ENCODE measurements at places on chromosomes 1 and 21.

DNA sequence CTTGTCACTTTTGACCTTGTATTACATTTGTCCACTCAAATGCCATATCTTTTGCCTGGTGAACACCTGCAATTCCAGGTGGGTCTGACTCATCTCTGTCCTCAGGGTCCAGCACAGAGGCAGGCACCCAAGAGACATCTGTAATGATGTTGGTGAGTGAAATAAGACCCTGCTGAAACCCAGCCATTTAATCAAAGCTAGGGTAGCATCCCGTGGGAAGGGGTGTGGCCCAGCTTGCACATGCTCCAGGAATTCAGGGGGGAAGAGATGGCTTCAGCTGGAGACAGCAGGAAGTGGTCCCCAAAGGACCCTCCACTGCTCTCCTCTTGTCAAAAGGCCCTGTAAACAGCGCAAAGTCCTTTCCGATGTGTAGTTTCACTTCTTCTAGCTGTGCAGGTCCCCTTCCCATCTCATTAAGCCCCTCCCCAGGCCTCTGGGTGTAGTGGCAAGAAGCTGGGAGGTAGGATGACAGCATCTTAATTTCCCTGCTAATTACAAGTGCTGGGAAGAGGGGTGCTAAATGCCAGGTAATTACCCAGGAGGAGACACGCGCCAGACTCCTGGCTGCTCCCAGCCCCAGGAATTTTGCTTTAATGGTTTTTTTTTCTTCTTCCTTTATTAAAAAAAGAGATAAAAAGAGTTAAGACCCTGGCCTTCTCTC, 54.4 kb upstream of the TRABD2B start:
- peak; percentile 10 for DNase-seq

DNA sequence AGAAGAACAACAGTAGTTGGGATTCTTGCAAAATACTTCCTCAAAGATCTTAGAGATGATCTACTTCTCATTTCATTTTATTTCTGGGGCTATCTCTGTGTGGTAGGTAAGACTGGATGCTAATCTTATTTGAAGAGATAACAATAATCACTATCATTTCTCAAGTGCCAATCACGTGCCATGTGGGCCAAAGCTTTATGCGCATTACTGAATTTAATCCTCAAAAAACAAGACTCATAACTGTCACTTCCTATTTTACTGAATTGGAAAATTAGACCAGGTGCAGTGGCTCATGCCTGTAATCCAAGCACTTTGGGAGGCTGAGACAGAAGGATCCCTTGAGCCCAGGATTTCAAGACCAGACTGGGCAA, 121.7 kb downstream of the KCNN3 start:
- DNase-seq = no peak

- DNase-seq = no peak
Measured at GRCh38 chr1:101128211-101128727, 102.7 kb upstream of the DPH5 start.

- no peak for DNase-seq
Measured at GRCh38 chr1:157734321-157734720, 33.8 kb upstream of the FCRL3 start.

DNA sequence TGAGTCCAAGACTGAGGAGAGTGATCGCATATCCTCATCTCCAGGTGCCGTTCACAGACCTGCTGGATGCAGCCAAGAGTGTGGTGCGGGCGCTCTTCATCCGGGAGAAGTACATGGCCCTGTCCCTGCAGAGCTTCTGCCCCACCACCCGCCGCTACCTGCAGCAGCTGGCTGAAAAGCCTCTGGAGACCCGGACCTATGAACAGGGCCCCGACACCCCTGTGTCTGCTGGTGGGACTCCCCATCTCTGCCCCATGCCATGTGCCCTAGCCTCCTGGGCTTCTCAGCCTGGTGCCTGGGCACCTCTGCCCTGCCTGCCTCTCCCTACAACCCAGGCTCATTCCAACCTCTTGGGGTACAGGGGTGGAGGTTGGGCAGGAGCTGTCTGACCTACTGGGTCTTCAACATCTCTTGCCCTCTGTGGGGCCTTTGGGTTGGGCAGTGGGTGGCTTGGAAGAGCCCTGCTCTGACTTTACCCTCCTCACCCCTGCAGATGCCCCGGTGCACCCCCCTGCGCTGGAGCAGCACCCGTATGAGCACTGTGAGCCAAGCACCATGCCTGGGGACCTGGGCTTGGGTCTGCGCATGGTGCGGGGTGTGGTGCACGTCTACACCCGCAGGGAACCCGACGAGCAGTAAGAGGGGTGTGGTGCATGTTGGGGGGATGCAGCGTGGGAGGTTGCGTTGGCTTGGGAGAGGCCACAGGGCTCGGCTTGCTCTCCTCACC, 7.2 kb downstream of the AMPD2 start:
- DNase-seq = no peak

DNA sequence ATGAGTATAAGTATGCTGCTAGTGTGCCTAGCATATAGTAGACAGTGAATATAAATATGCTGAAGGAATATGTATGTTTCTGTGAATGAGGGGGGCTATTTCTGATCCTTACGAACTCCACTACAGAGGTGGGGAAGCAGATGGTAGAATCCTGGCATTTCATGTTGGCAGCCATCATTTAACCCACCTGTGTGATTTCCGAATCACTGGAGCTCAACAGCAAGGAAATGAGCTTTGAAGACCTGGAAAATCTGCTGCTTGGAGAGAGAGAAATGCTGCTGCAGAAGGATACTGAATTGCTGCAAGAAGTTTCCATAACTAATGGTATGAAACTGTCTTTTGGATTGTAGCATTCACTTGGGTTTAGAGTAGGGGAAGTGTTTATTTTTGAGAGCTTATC, 83.5 kb downstream of the RABGAP1L start:
- no peak for DNase-seq

GRCh38 chr1:15023205-15023604, 130.3 kb upstream of the TMEM51 start:
- DNase-seq = no peak

DNA sequence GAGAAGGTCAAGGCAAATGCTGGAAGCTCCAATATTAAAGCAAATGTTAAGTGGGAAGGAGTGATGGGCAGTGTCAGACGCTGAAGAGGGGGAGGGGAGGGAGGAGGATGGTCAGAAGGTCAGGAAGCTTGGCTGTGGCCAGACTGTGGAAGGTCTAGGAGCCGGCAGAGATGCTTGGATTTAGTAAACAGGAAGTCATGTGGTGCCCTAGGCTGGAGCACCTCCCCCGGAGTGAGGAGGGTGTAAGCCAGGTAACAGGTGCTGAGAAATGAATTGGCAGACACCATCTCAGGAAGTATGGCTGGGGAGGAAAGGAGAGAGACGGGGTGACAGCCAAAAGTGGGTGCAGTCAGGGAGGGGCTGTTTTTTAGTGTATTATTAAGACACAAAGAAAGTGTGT, 17.7 kb downstream of the CSMD2 start:
- DNase-seq = no peak

GRCh38 chr1:207131163-207131562, 27.1 kb downstream of the C4BPA start:
- DNase-seq = no peak

DNA sequence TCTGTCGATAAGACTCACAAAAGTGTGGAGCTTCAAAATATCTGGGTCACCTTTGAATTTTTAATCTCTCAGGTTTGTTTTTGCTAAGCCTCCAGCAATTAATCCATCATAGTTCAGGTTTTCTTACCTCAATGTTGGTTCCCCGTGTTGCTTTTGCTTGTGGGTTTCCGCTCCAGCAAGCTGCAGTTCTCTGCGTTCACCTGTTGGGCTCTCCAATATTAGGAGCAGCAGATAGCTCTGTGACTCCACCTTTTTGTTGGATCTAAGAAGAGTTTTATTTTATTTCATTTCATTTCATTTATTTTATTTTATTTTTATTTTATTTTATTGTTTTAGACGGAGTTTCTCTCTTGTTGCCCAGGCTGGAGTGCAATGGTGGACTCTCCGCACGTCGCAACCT, 335.5 kb downstream of the COL11A1 start:
- no peak for DNase-seq

DNA sequence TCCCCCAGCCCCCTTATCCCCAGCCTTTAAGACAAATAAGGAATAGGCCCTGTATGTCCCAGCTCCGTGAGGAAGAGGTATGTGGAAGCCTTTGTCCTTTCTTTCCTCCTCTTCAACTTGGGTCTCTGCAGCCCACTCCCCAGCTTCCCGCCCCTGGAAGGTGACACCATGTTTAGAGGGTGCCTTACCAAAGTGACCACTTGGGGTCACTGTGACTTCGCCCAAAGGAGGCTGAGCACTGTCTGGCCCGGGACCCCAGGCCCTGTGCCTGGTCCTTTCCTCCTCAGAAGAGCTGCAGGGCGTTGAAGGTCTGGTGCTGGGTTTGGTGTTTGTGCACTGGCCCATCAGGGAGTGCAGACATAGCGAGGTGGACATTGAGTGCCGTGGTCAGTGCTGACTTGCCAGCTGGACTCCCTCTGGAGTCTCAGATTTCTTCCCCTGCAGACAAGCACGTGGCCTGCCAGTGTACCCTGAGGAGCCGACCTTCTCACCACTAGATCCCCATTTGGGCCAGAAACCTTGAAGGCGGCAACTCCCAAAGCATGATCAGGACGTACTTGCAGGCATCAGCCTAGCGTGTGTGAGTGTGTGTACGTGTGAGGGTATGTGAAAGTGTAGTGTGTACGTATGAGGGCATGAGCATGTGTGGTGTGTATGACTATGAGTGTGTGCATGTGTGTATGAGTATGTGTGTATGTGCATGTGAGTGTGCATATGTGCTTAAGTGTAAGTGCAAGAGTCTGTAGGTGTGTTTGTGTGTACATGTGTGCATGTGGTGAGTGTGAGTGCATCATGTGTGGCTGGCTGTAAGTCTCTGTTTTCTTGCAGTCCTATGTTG, 181.4 kb upstream of the KIAA0040 start:
- DNase-seq = peak; percentile 47

DNA sequence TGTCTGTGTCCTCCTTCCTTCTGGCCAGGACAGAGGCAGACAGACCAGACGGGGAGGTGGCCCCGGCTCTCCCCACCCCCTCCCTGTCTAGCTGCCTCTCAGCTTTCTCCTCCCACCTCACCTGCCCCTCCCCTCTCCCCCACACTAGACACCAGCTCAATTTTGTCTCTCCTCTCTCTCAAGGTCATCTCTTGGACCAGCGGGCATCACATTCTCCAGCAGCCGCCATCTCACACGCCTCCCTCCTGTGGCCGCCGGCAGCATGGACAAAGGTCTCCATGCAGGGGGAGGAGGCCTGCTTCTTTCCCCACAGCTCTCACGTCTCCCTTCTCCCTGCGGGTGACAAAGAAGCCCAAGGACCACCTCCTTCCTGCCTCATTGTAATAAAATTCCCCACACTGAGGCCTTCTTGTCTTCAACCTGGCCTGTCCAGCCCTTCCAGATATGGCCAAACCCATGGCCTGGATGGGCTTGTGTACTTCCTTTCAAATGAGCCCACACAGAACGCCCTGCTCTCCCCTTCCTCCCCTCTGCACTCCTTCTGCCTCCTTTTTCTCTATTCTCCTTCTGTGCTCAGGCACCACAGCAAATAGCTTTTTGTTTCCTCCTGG, 14.6 kb downstream of the OPTC start:
- no peak for DNase-seq

- DNase-seq = peak; percentile 55
Measured at GRCh38 chr1:209266590-209267205, 316.8 kb upstream of the CAMK1G start.

- peak; percentile 63 for DNase-seq
Measured at GRCh38 chr1:29649189-29650040, 413.1 kb downstream of the PTPRU start.

- DNase-seq = no peak
Measured at GRCh38 chr1:84611796-84612195, 37.6 kb upstream of the CTBS start.

- DNase-seq = peak; percentile 51
Measured at GRCh38 chr1:78222225-78222959, 176.6 kb downstream of the GIPC2 start.

DNA sequence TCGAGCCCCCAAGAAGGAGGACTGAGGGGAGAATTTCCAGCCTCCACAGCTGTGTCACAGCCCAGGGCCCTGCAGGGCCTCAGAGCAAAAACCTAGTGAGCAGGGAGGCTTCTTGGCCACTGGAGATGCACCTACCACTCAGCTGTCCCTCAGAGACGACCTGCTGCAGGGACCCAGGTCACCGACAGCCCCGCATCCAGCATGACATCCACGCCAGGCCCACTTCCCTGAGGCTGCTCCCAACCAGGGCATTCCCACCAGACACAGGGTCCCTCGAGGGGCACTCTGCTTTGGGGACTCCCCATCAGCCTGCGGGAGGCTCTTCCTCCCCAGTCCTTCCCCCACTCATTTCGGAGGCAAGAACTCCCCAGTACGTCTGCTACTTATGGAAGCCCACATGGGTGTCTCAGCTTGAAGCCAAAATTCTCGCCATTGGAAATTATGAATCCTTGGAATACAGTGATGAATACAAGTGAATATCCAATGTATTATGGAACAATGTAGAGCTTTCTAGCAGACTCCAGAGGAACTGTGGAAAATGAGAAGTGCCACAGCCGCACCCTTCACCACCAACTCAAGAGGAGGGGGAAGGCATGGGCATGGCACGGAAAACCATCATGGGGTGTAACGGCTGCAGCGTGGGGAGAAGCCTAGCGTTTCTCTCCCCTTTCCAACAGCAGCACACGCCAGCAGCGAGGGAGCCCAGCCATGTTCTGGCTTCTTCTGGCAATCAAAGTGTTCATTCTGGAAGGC, 6.9 kb downstream of the TFF3 start:
- no peak for DNase-seq

DNA sequence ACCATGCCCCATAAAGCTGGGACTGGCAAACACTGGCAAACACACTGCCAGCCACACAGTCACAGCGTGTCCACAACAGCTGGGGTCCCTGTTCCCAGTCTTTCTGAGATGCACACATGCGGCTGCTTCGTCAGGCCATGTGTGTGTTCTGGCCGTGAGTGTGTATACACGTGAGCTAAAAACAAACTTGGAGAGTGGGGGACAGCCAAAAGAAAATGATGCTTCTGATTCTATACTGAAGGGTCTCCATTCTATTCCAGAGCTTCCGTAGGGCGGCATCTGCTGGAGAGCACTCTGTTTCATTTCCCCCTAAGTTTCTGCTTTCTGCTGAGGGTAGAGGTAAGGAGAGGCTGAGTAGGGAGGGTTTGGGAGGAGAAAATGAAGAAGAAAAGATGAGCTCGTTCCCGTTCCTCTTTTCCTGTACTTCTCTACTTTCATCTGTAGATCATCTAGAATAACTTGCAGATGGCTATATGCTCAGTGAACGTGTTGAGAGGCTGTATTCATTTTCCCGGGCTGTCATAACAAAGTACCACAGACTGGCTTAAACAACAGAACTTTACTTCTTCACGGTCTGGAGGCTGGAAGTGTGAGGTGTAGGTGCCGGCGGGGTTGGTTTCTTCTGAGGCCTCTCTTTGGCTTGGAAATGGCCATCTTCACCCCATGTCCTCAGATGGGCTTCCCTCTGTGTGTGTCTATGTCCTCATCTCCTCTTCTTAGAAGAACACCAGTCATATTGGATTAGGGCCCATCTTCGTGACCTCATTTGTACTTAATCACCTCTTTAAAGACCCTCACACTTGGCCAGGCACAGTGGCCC, 151.6 kb downstream of the TOMM20 start:
- no peak for DNase-seq

- peak; percentile 56 for DNase-seq
Measured at GRCh38 chr1:182622901-182623528, 18.8 kb upstream of the RGS16 start.

Measured in MCF 10A (cell line).